ENCODE measurements at places on chromosomes 7 and 10.

DNA sequence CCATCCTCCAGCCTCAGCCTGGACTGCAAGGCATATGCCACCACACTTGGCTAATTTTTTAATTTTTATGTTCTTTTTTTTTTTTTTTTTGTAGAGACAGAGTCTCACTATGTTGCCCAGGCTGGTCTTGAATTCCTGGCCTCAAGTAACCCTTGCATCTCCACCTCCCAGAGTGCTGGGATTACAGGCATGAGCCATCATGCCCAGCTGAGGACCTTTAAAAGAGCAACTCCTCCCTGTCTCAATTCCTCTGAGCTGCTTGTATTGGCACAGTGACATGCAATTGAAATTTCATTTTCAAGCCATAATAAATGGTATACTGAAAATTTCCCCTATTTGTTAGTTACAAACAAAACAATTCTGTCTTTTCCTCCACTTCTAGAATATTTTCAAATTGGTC, 19.5 kb downstream of the DNAJB9 start:
- no peak for DNase-seq

DNA sequence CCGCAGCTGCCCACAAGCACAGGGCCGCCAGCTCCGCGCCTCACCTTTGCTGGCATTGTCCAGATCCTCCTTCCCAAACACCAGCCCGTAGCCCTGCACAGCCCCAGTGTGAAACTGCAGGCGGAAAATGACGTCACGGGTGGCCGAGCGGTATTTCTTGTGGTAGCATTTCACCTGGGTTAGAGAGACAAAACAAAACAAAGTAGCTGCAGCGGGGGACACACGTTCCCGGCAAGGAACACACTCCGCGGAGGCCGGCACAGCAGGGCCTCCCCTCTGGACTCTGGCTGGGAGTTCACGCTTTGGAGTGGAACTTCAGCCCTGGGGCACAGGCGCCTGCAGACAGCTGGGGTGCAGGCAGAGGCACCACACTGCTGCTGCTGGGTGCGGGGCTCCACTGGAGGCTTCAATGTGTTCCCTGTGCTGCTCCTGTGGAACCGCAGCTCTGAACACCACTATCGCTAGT, 181.1 kb downstream of the TNS3 start:
- peak; percentile 17 for DNase-seq

DNA sequence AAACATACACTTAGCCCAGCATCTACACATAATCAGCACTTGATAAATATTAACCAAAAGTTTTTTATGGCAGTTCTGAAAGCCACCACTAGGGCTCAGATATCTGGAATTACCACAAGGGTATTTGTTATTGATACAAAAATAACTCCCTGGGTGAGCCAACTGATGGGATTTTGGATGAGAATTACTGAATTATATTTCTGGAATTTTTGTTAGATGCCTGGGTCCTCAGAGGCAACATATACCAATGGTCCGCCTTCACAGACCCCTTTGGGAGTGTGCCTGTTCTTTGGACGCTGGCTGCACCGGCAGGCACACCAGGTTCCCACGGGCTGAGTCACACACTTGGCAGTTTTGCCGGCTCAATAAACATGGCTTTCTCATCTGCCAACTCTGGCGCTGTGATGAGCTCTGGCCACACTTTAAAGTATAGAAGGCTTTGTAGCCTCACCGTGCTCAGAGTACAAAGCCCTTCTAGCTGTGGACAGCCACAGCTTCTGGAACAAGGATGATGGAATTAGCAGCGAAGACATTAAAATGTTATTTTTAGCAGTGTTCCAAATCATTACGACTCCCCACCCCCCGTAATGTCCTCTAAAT, 24.5 kb upstream of the EEPD1 start:
- peak; percentile 51 for DNase-seq

GRCh38 chr7:132825932-132826835, 249.9 kb upstream of the PLXNA4 start:
- DNase-seq = no peak

DNA sequence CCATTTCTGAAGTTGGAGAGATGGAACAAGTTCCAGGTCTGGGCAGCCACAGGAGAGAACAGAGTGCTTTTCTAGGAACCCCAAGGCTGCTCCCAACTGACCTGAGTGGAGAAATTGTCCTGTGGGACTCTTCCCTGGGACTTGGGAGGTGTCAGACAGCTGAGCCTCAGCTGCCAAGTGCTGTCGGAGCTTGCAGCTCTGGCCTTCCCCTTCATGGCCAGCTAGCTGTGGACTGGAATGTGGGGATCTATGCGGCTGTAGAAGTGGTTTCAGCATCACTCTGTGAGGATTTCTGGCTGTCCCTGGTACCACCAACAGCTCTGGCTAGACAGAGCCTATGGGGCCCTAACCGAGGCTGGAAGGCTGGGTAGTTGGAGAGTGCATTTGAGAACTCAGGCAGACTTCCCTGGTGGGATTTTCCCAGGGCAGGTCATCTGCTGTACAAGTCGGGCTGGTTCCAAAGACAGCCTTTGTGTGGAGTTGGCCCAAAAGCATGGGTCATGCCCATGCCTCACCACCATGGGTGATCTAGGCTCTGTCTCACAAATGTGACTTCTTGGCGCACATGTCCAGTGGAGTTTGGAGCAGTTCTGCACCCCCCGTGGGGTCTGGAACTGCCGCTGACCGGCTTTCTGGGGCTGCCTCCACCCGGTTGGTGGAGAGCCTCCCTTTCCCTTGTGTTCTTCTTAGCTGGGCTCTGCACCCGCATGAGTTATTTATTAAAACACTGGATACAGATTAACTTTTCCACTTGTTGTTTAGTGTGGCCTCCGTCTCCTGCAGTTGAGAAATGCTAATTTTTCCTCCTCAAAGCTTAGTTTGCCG, 10.9 kb downstream of the SUFU start:
- DNase-seq = no peak

DNA sequence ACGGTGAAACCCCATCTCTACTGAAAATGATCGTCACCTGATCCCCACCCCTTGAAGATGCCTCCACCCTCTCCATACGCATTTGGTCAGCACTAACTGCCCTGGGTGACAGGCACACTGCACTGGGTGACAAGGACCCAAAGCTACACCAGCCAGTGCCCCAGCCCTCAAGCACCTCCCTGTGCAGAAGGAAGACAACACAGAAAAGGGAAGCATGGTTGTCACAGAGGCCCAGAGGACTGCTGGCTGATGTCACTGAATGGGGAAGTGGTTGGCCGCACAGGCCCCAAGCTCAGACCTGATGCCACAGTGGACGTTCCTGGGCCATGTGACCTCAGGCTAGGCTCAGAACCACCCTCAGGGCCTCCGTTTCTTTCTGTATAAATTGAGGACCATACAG, 4.2 kb upstream of the PILRA start:
- no peak for DNase-seq

DNA sequence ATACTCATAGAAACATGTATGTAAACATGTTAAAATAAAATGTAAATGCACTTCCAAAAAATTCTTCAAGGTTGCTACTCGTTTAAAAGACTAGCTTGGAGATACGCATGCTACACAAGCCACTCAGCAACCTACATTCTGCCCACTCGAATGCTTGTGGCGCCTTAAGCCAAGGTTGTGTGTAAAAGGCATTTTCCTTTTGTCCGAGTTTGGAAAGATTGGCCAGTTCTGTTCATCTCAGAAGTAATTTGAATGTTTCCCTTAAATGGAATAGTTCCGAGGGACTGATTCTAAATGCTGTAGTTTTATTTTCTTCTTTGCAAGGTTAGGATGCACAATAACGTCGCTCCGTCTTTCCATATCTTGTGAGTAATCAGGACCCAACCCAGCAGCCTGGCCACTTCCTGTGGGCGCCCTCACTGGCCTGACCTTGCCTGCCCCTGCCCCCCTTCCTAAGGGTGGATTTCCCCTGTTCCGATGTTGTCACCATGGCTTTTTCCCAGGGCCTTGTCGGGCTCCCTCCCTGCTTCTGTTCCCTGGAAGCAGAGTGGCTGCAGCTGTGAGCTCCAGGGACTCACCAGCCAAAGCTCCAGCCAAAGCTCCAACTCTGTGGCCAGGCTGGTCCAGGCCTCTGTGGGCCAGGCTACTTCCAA, 70.6 kb downstream of the PTPRE start:
- DNase-seq = peak; percentile 85

- DNase-seq = peak; percentile 78
These were observed 11.8 kb upstream of the DRGX start for GRCh38 chr10:49407552-49408137.

DNA sequence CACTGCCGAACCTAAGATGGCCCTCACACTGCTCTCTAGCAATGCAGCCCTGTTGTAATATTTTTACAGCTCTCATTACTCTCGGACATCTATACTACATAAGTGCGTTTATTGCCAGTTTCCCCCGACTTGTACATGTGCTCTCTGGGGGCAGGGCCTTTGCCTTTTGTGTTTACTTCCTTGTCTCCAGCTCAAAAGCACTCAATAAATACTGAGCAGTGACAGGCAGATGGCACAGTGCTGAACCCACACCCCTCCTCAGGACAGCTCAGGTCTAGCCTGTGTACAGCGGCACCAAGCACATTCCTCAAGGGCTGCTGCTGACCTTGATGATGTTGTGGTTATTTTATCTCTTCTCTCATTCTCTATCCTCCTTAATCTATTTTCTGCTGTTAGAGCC, 68.0 kb upstream of the ELMO1 start:
- no peak for DNase-seq

DNA sequence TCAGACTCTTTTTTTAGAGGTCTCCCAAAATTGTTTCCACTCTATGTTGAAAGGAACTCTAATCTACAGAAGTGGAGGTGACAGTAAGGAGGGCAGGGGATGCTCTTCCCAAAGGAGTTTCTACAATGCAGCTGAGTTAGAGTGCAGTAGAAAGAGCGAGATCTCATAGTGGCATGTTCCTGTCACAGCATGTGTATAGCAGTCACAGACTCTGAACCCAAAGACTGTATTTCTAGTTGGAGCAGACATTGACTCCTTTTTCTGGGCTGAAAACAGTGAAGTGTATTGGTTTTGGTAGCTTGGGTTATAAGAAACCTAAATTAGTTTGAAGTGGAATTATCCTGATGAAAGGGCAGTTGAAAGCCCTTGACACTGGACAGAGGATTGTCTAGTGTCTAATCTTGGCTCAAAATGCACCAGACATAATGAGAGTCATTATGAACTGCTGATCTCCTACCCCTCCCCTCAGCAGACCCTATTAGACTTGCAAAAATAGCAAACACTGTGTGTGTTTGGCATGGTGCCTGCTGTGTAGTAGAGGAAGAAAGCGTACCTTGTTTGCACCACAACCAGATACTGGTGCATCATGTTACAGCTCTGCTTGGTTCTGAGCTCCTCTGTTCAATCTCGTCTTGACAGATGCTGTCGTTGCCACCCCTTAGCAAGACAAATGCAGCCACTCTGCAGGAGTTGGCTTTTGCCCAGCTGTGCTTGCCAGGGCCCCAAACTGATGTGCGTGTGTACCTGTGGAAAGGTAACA, 336.0 kb downstream of the AUTS2 start:
- no peak for DNase-seq

DNA sequence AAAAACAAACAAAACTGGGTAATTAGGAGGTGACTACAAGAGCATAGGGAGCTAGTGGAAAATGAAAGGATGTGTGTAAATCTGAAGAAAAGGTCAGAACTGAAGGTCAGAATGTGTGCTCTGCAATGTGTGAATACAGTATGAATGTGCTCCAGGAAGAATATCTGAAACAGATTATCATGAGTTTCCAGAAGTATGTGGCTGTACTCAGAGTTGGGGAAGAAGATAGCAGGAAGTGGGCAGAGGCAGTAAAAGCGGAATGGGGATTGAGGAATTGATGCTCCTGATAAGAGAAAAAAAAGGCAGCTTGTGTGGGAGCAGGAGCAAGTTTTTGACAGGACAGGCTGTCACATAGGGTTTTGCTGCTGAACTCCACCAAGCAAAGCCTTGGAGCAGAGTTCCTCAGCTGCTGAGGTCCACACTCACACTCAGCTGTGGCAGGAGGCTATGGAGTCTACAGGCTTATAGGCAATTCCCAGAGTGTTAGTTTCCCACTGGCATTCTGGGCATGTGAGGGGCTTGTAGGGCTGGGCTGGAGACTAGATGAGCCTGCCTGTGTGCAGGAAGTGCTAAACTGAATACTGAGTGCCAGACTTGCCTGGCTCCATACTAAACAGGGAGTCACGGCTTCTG, 22.9 kb downstream of the H2AZ2 start:
- no peak for DNase-seq

- DNase-seq = peak; percentile 21
These were observed at the start of gene AGMO for GRCh38 chr7:15561835-15562234. TSS of gene AGMO (minus strand) at chr7:15562015.

DNA sequence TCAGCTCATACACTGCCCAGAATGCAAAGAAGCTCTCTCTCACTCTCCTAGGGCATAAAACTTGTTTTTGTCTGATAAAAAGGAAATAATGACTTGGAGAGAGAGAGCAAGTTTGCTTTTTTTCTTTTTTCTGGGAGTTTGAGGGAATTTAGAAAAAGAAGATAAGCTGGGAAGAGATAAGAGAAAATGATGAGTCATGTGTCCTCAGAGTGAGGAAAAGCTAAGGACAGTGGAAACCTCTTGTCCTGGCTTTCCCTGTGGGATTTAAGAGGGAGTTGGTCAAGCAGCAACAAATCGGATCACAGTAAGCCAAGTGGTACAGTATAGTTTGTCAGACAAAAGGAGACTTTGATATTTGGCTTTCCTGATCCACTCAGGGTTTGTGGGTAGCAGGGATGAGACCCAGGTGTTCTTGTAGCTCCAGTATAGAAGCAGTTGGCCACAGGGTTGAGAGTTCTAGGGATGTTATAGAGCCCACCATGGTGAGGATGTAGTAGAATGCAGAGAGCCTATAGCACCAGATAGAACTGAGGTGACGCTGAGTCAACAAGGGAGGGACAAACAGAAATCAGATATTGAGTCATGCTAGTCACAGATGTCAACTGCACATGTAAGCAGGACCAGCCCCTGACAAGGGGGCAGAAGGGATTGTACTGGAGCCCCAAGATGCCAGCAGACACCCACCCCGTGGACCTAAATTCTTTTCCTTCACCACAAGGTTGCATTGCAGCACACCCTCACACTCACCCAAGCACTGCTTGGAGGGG, 219.3 kb upstream of the TAC1 start:
- no peak for DNase-seq

DNA sequence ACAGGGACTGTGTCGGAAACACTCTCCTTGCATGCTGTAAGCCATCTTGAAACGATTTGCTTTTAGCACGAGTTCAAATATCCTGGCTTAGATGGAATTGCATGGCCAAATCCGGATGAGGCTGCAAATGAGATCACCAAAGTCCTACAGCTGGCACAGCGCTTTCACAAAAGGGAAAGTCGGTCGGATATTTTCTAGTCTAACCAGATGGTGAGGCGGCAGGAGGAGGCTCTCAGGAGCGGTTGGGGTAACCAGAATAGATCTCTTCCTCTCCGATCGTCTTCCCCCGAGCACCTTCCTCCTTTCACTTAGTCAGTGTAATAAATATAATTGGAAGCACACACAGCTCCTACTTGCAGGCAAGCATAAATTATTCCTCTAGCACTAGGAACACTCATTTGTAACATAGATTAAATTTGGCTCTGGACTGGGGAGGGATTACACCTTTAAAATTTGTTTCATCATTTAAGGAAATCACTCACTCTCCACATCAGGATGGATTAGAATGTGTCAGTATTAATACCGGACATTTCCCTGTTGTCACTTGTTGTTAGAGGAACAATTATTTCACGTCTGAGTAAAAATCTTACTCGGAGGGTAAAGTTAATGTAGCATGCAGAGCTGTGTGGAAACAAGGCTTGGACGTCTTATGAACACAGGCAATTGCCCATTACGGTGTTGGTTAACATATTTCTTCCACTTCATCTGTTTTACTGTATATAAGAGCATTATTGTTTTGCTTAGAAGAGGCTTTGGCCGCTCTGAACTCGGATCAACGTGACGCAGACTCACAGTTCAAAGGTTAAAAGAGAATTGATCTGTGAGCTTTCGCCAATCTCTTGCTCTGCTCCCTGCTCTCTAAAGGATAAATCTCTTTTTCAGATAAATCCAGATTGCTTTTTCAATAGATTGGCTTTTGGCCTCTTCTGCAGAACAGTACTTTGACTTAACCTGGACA, 857.9 kb downstream of the TYW1 start:
- DNase-seq = no peak
